EH (cell line): ENCODE measurements at places on chromosomes 6 and 20.

- DNase-seq: no peak
Observed at GRCh38 chr6:116667623-116668022, 943 bp downstream of the ZUP1 start.

DNA sequence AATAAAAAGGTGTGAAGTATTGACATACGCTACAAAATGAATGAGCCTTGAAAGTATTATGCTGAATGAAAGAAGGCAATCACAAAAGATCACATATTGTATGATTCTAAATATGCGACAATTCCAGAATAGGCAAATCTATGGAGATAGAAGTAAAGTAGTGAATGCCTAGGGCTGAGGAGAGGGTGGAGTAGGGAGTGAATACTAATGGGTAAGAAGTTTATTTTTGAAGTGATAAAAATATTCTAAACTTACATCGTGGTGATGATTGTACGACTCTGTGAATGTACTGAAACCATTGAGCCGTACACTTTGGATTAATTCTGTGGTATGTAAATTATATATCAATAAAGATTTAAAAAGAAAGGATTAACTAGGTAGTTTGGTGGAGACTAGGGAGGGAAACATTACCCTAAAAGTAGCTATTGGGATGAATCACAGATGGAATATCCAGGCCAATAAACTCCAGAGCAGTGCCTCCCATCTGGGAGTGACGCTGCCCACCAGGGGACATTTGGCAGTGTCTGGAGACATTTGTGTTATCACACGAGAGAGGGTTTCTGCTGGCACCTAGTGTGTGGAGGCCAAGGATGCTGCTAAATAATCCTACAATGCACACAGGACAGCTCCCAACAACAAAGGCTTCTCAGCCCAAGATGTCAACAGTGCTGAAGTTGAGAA is 214.2 kb upstream of the PCSK2 start:
- no peak for DNase-seq

- no peak for DNase-seq
Observed at GRCh38 chr20:199996-200395, 10.5 kb upstream of the DEFB128 start.

GRCh38 chr6:14638906-14639761 is 521.6 kb downstream of the CD83 start:
- peak; percentile 60 for DNase-seq

DNA sequence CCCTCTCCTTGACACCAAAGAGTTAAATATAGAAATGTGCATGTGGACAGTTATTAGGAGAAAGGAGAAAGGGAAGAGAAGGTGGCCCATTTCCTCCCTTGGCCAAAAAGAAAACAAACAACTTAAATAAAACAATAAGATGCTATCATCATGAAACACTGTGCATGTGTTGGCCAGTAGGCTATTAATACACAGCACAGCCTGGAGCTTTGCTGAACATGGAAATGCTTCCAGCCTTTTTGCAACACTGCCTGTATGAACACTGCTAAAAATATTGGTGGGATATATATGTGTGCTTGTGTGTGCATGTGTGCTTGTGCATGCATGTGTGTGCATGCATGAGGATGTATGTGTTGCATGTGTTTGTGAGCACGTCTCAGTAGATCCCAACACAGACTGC is 100.4 kb downstream of the LY86 start:
- no peak for DNase-seq

GRCh38 chr6:40426346-40427066 is 160.7 kb downstream of the LRFN2 start:
- DNase-seq: no peak

- no peak for DNase-seq
Observed at GRCh38 chr6:157283330-157283898, 39.9 kb downstream of the TMEM242 start.

DNA sequence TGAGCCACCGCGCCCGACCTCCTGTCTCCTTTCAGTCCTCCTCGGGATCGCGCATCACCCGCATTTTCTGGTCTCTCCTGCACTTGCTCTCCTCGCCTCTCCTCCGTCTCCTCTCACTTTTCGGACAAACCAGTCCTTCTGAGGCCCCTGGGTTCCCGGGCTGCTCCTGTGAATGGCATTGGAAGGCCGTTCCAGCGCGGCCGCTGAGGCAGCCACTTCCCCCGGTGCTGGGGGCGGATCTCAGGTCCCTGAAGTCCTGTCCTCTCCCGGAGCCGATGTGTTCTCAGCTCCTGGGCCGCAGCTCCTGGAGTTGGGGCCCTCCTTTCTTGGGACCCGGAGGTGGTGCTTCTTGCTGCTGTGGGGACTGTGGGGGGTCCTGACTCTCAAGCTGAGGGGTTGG is 803 bp downstream of the MICB start:
- no peak for DNase-seq

DNA sequence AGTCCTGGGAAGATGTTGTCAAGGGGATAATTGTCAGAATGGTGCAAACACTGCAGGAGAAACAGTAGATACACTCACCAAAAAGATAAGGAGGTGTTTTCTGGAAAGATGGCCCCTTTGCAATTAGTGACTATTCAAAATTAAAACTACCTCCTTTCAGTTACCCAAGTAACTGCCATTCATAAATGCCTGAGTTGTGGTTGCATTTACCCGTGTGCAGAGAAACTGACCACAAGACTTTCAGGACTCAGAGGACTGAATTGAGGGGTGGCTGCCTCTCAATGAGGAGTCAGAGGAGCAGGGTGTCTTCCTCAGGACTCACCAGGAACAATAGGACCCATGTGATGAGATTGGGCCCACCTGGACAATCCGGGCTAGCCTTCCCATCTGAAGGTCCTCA is 39.0 kb downstream of the GCM1 start:
- no peak for DNase-seq

DNA sequence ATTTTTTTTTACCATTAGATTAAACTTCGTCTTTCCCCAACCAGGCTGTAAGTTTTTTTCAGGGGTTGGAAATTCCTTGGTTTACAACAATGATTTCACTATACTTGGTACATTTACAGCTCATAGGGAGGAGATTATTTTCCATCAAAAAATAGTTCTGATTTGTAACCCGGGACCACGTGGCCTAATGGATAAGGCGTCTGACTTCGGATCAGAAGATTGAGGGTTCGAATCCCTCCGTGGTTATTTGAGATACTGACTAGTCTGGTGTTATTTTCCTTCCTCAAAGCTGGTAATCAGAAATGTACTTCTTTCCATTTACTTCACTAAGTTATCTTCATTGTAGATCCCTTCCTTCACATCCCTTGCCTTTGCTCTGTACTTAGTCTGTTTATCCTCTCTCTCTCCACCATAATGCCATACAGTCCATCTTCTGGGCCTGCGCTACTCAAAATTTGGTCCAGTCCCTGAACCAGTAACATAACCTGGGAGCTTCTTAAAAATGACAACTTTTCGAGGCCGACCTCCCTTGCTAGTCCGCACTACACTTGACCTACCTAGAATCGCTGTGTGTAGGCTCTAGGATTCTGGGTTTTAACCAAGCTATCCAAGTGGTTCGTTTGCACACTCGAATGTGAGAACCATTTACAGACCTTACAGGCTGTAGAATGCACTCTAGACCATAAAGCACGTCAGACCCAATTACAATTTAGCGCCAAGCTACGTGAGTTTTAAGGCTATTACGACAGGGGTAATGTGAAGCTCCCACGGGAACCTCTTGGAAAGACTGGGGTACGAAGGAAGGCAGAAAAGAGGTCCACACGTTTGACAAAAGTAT is 42.1 kb upstream of the BTN3A2 start:
- peak; percentile 95 for DNase-seq
